CD4-positive, alpha-beta T cell (primary cell): ENCODE measurements at places on chromosomes 12 and 14.

DNA sequence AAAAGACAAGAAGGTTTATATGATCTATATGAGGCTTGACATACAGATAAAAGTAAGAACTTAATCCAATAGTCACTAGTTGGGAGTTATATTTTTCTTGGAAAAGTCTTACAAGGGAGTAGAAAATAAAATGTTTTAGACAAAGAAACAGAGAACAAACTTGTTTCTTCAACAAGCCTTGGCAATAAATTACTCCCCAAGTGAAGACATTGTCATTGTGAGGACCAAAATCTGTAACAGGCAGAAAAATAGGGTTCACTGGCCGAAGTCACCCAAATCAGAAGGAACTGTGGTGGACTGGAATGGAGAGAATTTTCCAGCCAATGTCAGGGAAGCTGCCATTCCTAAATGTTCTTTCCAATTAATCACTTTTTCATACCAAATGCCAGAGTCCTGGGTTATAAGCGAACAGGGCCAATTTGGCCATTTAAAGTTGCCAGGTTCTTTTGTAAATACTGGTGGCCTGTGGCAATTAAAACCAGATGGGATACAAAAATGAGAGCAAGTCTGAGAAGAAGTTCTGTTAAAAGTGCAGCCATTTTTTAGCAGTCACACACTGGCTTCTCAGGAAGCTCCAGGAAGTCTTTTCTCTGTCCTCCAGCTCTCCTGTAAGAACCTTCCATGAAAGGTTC is 117.3 kb upstream of the OVCH1 start:
- DNase-seq, result no peak

GRCh38 chr12:67690656-67691055 is 42.1 kb downstream of the DYRK2 start:
- no peak for DNase-seq

DNA sequence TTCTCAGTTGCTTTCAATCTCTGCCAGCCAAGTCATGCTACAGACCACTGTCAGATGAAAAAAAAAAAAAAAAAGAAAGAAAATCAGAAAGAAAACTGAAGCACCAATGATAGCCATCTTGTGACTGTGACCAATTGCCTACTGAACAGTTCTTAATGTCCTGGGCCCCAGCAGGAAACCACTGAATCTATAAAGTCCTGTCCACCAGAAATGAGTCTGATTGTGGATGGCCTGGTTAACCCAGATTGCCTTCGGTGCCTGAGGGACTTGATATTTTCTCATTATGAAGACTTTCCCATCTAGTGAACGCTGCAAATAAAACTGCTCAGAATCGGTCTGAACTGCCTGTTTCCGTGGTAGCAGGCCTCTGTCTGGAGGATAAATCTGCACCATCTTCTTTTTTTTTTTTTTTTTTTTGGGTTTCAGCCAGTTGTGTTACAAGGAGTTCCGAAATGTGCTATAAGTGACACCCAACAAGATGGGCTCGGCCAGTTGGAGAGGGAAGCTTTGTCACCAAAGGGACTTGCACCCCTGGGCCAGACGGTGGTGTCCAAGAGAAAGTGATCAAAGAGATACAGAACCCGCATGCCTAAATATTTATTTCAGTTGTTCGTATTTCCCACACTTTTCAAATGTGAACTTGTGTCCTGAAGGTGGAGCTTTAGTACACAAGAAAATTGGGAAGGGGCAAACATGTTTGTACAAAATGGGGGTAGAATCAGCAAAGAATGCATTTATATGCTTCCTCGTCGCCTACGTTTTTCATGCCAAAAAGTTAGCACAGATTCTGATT is 3.0 kb upstream of the PLXNC1 start:
- DNase-seq, result no peak

GRCh38 chr12:32467959-32468863 is 68.9 kb downstream of the FGD4 start:
- no peak for DNase-seq

DNA sequence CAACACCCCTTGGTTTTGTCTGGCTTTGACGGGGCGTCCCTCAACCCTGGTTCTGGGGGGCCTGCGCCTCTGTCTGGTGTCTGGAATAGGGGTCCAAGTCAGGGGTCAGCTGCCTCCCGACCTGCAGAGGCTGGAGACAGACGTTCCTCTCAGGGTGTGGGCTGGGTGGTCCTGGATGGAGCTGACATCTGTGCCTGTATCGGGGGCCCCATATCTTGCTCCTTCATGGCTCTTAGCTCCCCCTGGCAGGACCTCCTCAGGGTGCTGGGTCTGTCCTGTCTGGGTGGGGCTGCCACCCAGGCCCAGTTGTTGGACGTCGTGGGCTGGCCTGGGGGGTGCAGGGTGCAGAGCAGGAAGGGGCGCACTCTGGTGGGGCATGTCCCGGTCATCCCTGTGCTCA is 374.8 kb downstream of the TMEM121 start:
- no peak for DNase-seq

- DNase-seq, result no peak
Measured at GRCh38 chr14:95504135-95505029, 12.1 kb downstream of the SYNE3 start.

DNA sequence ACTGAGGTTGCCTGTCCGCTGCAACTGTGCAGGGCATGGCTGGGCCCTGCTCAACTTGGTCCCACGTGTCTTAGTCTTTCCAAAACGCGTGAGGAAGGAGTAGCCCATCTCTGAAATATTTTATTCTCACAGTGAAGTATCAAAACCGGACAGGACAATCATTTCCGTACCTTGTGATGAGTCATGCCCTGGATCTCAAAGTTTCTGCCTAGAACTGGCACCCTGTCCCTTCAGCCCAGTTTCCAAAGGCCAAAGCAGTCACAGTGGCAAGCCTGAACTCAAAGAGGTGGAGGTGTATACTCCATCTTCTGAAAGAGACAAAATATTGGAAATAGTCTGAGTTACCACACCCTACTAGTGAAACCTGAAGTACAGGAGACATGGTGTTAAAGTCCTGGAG is 28.5 kb upstream of the SRGAP1 start:
- DNase-seq, result no peak

GRCh38 chr12:38961683-38962082 is 56.3 kb upstream of the CPNE8 start:
- DNase-seq, result no peak

- DNase-seq, result no peak
Measured at GRCh38 chr12:17652436-17652835, 437.6 kb downstream of the RERGL start.

- no peak for DNase-seq
Measured at GRCh38 chr12:65817866-65818265, 6.4 kb upstream of the HMGA2 start.

DNA sequence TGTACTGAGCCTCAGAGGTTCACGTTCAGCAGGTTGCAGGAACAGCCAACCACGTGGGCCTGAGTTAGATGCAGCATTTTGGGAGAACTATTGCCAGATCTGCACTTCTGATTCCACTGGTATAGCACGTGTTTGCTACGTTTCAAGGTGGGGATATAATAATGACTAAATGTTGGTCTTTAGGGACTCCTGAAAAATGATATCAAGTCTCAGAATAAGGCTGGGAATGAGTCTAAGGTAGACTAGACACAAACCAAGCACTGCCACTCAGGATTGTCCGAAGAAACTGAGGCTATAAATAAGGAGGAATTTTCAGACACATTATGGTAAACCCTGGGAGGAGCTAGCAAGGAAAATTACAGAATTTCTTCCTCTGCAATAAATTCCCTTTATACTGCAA is 98.1 kb downstream of the ESR2 start:
- DNase-seq, result no peak

- DNase-seq, result no peak
Measured at GRCh38 chr14:30573966-30574365, 15.0 kb downstream of the G2E3 start.

- DNase-seq, result no peak
Measured at GRCh38 chr12:43177276-43177675, 374.7 kb downstream of the ADAMTS20 start.

DNA sequence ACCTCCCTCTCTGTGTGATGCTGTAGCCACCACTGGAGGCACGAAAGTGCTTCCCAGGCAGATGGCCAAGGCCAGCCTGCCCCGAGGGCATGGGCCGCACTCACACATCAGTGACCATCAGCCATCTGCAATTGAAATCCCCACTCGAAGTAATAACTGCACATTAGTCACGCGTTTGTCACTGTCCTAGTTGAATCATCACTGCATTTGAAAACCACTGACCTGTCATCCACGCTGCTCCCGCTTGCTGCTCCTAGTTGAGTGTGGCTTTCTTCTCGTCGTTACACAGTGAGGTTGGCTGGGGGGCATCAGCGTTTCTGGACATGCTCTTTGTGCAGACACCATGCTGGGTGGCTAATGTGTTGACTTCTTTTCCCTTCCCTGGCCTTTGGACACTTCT is 176.1 kb downstream of the ADGRD1 start:
- DNase-seq, result no peak

DNA sequence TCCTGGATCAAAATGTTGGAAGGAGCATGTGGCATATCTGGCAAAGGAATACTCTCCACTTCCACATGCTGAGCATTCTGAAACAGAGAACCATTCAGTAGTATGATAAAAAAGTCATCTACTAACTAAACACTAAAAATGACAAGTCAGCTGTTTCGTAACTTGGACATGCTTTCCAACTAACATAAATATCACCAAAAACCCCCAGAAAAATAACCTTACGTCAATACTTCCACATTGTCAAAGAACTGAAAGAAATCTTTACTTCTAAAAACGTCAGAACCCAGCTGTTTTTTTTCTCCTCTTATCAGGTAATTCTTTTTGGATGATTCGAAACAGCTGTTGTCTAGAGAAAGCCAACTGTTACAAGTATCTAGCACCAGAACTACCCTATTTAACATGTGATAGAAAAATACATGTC is 8.2 kb downstream of the WBP11 start:
- DNase-seq, result no peak

DNA sequence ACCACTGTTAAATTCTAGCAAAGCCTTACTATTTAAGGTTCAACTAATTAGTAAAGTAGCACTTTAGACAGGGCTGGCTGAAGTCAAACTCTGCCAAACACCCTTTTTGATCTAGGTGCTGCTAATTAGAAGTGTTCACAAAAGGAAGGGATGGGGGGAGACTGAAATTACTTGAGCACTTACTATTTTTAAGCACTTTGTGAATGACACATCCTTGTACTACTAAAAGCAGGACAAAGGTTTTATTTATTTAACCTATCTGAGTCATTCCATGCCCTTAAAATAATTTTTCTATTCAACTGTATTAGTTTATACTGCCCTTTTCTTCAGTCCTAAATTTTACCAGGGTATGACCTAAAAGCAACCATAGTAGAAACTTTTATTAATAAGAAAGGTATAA is 20.1 kb downstream of the MBIP start:
- no peak for DNase-seq

DNA sequence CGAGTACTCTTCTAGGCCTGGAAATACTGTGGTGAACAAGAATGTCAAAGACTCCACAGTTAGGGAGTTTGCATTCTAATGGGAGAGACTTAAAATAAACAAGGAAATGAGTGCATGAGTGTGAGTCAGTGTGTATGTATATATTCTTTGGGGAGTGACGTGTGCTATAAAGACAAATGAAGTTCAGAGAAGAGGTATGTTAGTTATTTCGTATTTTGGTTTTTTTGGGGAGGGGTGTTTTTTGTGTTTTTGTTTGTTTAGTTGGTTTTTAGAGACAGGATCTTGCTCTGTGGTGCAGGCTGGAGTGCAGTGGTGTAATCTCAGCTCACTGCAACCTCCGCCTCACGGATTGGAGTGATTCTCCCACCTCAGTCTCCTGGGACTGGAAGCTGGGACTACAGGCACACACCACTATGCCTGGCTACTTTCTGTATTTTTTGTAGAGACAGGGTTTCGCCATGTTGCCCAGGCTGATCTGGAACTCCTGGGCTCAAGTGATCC is 74.3 kb downstream of the SRGAP1 start:
- no peak for DNase-seq

DNA sequence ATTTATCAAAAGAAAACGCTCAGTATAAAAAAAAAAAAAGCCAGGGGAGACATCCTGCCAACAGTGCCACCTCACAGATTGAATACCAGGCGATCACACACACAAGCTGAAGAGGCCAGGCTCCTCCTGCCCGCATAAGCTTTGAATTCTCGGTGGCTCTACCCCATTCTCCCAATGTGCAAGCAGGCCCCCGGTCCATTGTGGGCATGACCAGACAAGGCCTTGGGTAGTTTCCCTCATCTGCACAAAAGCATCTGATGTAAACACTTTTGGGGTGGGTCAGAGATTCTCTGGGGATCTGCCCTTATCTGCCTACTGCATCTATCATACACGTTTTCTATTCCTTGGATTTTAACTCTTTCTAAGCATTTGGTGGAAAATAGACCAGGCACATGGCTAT is 16.2 kb downstream of the KLRF2 start:
- no peak for DNase-seq

- no peak for DNase-seq
Measured at GRCh38 chr12:96828169-96828789, 78.8 kb upstream of the NEDD1 start.

DNA sequence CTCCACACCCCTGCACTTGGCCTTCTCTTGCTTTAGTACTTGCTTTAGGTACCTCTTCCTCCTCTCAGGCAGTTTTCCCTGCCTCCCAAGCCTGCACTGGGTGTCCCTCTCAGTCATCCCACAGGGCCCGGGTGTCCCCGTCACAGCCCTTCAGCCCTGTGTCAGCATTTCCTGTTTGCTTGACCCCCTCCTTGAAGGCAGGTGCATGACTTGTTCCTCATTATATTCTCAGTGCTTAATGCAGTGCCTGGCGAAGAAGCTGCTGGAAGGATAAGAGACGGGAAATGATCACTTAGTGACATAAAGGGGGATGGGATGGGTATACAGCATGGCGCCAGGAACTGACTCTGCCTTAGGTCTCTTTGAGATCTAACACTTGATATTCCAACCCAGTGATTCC is 61.5 kb downstream of the IQSEC3 start:
- no peak for DNase-seq

DNA sequence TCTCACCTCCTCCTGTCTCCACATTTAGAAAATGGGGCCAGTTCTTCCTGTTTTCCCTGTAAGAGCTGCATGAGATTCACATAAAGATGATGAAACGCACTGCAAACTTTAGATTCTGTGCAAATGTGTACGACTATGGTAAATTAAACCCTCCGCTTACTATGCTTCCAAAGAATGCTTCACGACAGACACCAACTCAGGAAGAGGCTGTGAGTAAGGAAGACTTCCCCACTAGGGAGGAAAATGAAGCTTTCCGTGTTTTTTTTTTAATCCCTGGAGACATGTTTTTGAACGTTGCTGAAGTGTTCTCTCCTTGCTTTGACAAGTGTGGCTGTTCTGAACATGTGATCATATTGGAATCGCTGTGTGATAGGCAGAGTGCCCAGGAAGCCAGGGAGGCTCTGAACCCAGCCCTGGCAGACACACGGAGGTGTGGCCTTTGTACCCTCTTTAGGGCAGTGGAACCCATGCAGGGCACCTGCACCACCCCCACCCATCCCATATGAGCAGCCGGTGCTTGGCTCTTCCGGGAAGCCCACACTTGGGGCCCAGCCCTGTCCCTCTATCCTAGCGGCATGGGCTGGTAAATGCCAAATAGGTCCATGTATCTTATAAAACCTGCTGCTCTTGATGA is 7.5 kb upstream of the SYNE3 start:
- no peak for DNase-seq

- DNase-seq, result no peak
Measured at GRCh38 chr12:115871714-115872113, 405.8 kb downstream of the MED13L start.

GRCh38 chr12:127716166-127716565 is 550.8 kb upstream of the TMEM132C start:
- no peak for DNase-seq

- DNase-seq, result no peak
Measured at GRCh38 chr12:118685983-118686607, 295.2 kb upstream of the SRRM4 start.
